Small intestine (tissue), 16 donors: ENCODE measurements at places on chromosomes 1 and 21. TPM values are rescaled to one million over a fixed set of nuclear protein-coding genes. Genes with fewer than 3 reads are reported as not detected.

DNA sequence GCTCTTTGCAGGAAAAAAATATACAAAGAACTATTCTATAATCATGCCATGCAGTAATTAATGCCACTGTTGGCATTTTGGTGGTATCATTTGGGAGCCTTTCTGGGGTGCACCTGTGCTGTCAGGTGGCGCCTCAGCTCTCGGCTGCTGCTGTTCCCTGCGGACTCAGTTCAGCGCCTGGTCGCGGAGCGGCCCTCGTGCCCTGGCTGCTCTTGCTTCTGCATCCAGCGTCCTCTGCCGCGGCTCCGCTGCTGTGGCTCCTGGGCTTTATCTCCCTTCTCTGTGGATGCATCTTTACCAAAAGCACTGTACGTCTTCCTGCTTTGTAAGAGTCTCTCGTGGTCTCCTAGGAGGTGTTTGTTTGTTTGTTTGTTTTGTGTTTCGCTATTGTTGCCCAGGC is 35.1 kb upstream of the PWP2 start:
- no peak overlapping the region for H3K27ac ChIP-seq
- H3K4me3 ChIP-seq = no peak overlapping the region
- H3K4me1 ChIP-seq = no peaks in the 10 kb centered on the region
- no peaks in the 10 kb centered on the region for H3K27me3 ChIP-seq
- DNase-seq = no peak

The MTR gene
- polyA plus RNA-seq = 2.2 TPM

- no peaks in the 10 kb centered on the region for H3K36me3 ChIP-seq
- no peak for DNase-seq
- no peak overlapping the region for H3K4me3 ChIP-seq
- no peaks in the 10 kb centered on the region for H3K27me3 ChIP-seq
- no peaks in the 10 kb centered on the region for H3K4me1 ChIP-seq
- H3K27ac ChIP-seq = no peak overlapping the region
These were observed 14.9 kb downstream of the MAP3K7CL start for GRCh38 chr21:29145354-29145782.

- H3K4me1 ChIP-seq = no peaks in the 10 kb centered on the region
- no peak overlapping the region for H3K27ac ChIP-seq
- no peak overlapping the region for H3K4me3 ChIP-seq
- DNase-seq = peak; percentile 88
These were observed 23.3 kb upstream of the DPT start for GRCh38 chr1:168752171-168752832.

- H3K4me3 ChIP-seq = no peak overlapping the region
- H3K27me3 ChIP-seq = no peaks in the 10 kb centered on the region
- no peak overlapping the region for H3K27ac ChIP-seq
These were observed 669.4 kb downstream of the SMYD3 start for GRCh38 chr1:245837718-245838117.

The GGPS1 gene
- polyA plus RNA-seq = 22.1 TPM

DNA sequence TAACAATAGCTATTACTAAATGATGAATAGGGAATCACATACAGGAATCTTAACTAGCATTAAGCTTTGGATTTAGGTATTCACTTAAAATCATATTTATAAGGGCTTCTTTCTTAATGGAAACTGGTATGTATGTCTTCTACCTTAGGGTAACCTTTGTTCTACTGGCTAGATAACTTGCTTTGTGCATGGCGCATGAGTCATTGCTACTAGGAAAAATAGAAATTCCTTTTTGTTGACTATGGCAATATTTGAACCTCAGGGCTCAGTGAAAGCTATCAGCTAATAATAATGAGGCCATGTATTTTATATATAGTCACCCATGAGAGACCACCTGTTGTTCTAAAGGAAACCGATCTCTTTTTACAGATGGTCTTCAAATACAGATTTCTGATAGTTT is 72.5 kb downstream of the RPS6KC1 start:
- DNase-seq = peak; percentile 74
- no peaks in the 10 kb centered on the region for H3K27me3 ChIP-seq
- peak overlapping the region; percentile 44 for H3K27ac ChIP-seq

The OR6K3 gene
- polyA plus RNA-seq = not detected

DNA sequence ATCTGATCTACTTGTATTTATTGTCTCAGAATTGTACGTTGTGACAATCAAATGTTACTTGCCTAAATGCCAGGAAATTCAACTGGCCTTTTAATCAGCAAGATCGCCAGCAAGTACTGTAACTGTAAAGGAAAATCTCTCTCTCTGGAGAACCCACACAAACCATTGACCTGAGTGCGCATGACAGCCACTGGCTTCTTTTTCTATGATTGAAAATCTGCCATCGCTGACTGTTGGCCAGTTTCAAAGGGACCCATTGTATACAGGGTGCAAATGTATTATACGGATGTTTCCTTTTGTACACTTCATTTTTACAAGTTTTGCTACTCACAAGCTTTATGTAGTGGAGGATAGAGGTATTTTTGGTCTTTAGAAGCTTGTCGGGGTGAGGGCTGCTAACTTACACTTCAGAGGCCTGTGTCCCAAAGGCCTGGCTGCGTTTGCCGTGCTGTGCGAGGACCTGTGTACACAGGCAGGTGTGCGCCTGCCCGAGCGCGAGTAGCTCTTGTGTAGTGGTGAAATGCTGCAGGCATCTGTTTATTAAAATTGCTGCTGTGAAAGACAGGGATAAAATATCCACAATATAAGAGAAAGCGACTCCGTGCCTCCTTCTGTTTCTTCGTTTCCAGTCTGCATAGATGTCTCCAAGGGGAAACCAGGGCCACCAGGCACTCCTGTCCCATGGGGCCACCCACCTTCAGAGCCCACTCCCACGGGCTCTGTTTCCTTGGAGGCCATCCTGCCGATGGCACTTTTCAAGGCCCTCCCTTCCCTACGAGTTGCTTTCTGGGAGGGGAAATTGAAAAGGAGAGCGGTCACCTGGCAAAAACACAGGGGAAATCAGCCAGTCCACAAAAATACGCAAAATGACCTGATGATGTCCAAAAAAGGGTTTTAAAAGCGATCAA is 25.3 kb upstream of the TRAPPC10 start:
- H3K27me3 ChIP-seq = no peaks in the 10 kb centered on the region
- no peak overlapping the region for H3K4me3 ChIP-seq

- no peaks in the 10 kb centered on the region for H3K36me3 ChIP-seq
- DNase-seq = peak; percentile 97
- peak overlapping the region; percentile 22 for H3K4me3 ChIP-seq
- no peaks in the 10 kb centered on the region for H3K27me3 ChIP-seq
These were observed 5.0 kb upstream of the CTTNBP2NL start for GRCh38 chr1:112390775-112391602.

DNA sequence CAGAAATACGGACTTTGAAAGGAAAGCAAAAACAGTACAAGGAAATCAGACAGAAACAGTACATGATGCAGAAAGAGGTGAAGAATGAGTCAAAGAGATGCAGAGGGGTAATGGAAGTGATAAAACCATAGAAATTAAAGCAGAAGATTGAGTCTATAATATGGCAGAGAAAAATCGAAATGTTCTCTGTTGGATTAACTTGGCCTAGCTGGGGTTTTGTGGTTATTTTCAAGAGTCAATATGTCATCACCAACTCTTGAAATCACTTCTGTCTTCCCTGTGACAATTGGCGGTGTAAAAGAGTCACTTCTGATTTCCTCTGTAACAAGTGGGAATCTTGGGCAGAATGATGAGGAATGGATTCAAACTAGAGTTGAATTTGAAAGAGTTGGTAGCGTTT is 7.4 kb downstream of the YTHDF2 start:
- DNase-seq = no peak
- no peak overlapping the region for H3K4me3 ChIP-seq
- H3K27me3 ChIP-seq = no peaks in the 10 kb centered on the region

GRCh38 chr1:206912445-206913095 is 9.2 kb downstream of the FCMR start:
- no peak overlapping the region for H3K4me3 ChIP-seq
- peaks cover 5% of the 10 kb centered on the region for H3K27me3 ChIP-seq
- peak; percentile 83 for DNase-seq
- H3K4me1 ChIP-seq = no peaks in the 10 kb centered on the region

GRCh38 chr1:63810936-63811469 is 37.2 kb downstream of the ROR1 start:
- H3K4me3 ChIP-seq = no peak overlapping the region
- H3K27me3 ChIP-seq = no peaks in the 10 kb centered on the region

- H3K36me3 ChIP-seq = no peaks in the 10 kb centered on the region
- no peak overlapping the region for H3K27ac ChIP-seq
- no peaks in the 10 kb centered on the region for H3K4me1 ChIP-seq
These were observed 71.6 kb downstream of the DNTTIP2 start for GRCh38 chr1:93807311-93807930.

DNA sequence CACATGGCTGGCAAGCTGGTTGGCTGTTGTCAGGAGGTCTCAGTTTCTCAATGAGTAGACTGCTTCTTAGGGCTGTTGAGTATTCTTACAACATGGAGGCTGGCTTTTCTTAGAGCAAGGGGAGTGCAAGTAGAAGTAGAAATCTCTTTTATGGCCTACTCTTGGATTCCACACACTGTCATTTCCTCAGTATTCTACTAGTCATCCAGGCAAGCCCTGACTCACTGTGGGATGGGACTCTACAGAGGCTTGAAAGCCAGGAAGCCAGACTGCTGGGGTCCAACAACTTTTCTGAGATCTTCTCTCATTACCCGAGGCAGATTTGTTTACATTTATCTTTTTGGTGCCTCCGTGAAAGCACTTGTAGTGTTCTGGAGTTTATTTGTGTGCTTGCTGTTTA is 196.2 kb upstream of the APP start:
- no peaks in the 10 kb centered on the region for H3K27me3 ChIP-seq
- H3K27ac ChIP-seq = no peak overlapping the region
- H3K4me1 ChIP-seq = no peaks in the 10 kb centered on the region
- no peak for DNase-seq
- no peak overlapping the region for H3K4me3 ChIP-seq

- H3K4me3 ChIP-seq = peak overlapping the region; percentile 80
- no peaks in the 10 kb centered on the region for H3K27me3 ChIP-seq
- H3K4me1 ChIP-seq = peaks cover 3% of the 10 kb centered on the region
- no peaks in the 10 kb centered on the region for H3K36me3 ChIP-seq
These were observed 773 bp upstream of the DDX59 start for GRCh38 chr1:200670242-200671118.

DNA sequence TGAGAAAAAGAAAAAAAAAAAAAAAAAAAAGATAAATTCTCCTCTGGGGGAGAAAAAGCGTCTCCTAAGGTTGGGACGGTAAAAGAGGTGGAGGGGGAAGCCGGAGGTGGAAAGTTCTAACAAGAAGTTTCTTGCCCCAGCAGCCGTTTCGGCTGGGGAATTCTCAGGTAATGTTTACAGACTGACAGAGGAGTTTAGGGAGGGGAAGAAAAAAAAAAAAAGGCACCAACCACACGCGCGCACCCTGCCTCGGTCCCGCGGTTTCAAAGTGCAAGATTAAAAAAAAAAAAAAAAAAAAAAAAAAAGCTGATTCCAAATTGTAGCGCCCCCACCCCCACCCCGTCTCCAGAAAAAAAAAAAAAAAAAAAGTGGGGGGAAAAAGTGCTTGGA is 504 bp downstream of the DHRS3 start:
- peaks cover 6% of the 10 kb centered on the region for H3K36me3 ChIP-seq
- peak; percentile 73 for DNase-seq
- no peaks in the 10 kb centered on the region for H3K27me3 ChIP-seq
- peak overlapping the region; percentile 97 for H3K27ac ChIP-seq

DNA sequence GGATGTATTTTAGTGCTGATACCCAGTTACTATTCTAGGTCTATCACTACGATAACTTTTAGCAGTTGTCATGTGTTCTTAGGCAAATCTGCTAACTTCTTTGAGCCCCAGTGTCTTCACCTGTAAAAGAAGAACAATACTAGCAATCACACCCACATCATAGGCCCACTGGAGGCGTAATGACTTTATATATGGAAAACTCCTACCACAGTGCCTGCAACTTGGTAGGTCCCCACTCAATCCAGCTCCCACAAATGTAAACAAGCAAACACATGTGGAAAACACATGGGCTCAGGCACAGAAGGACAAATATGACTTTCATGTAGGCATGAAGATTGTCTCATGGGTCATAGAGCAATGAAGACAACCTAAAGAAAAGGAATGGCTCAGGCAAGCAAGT is 115.8 kb downstream of the TBX19 start:
- no peaks in the 10 kb centered on the region for H3K27me3 ChIP-seq
- no peak overlapping the region for H3K27ac ChIP-seq
- no peaks in the 10 kb centered on the region for H3K4me1 ChIP-seq
- H3K4me3 ChIP-seq = no peak overlapping the region

- H3K27me3 ChIP-seq = no peaks in the 10 kb centered on the region
- no peak overlapping the region for H3K4me3 ChIP-seq
- DNase-seq = peak; percentile 20
- H3K4me1 ChIP-seq = no peaks in the 10 kb centered on the region
- no peak overlapping the region for H3K27ac ChIP-seq
These were observed 21.5 kb upstream of the SLC44A5 start for GRCh38 chr1:75632350-75632949.

The NTNG1 gene
- 0.27 TPM for polyA plus RNA-seq

DNA sequence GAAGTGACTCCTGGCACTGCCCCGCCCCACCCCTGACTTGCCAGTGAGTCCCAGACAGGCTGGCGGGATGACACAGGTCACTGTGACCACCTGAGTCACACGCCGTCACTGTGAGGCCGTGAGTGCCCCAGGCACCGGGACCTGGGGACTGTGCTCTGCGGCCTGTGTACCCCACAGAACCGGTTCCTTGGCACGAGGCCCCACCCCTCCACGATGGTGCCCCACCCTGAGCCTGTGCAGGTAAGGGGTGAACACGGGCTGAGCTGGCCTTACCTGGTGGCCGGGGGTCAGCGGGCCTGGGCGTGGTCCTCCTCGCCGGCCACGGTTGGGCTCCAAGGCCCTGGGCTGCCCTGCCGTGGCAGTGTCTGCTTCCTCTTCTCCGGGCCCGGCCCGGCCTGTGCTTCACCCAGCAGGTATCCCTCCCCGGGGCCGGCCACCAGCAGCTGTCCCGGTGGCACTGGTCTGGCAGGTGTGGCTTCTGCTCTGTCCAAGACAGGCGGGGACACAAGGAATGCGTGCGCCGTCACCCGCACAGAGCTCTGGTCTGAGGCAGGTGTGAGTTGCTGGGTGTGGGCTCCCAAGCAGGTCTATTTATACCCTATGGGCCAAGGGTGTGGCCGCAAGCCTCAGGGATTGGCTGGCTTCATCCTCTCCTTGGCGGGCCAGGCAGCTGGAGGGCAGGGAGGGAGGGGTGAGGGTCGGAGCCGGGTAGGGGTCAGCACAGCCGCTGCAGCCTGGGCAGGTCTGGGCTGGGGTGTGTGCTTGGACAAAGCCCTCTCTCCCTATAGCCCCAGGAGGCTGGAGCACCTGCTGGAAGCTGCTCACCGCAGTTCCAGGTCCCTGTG is at the start of gene RNF223:
RNF223 (minus strand) TSS at position 564 of the 845 bp plus-strand sequence. CDS start 1,740 bp downstream, outside the sequence.
- H3K27me3 ChIP-seq = no peaks in the 10 kb centered on the region
- no peaks in the 10 kb centered on the region for H3K36me3 ChIP-seq
- DNase-seq = peak; percentile 83
- H3K4me1 ChIP-seq = no peaks in the 10 kb centered on the region

GRCh38 chr1:242827538-242827937 is 303.0 kb upstream of the PLD5 start:
- H3K4me3 ChIP-seq = no peak overlapping the region
- H3K27me3 ChIP-seq = no peaks in the 10 kb centered on the region
- DNase-seq = no peak
- H3K27ac ChIP-seq = no peak overlapping the region

The C1orf116 gene
- polyA plus RNA-seq = 18.9 TPM

The KRTAP12-2 gene
- polyA plus RNA-seq = not detected

The RNF223 gene
- 0.18 TPM for polyA plus RNA-seq
